Hematopoietic multipotent progenitor cell treated with erythropoietin and hydrocortisone succinate and interleukin-3 and kit ligand, for 15 days (in vitro differentiated cells): ENCODE measurements at places on chromosomes 2 and 18.

DNA sequence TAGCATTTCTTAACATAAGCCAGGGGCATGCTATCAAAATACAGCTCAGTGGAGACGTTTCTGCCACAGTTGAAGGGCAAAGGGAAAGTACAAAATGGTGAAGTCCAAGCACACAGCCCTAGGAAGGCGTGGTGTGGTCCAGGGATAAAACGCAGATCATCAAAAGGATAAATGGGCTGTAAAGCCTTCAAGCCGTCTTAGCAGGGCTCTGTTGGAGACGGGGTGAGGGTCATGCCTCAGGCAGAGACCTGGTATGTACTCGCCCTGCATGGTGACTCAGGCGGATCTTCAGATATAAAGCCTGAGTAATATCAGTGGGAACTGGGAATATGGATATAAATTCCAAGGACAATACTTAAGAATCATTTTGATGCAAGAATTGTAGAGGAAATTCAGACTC is 61.2 kb downstream of the NGEF start:
- DNase-seq, result no peak

DNA sequence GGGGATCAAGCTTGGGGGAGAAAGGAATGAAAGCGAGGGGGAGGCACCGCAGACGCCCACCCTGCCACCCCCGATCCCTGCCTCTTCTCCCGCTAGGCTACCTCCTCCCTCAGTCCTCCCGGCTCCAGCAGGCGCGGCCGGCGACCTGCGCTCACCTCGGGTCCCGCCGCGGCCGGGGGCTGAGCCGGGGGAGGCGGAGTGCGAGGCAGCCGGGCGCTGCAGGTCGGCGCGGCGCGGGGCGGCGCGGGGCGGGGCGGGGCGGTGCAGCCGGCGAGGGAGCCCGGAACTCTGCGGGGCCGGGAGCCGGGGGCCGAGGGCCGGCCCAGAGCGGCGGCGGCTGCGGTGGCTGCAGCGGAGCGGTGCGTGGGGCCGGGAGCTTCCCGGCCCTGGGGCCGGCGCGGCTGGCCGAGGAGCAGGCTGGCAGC is 477 bp downstream of the ACVR1 start:
- DNase-seq, result no peak

DNA sequence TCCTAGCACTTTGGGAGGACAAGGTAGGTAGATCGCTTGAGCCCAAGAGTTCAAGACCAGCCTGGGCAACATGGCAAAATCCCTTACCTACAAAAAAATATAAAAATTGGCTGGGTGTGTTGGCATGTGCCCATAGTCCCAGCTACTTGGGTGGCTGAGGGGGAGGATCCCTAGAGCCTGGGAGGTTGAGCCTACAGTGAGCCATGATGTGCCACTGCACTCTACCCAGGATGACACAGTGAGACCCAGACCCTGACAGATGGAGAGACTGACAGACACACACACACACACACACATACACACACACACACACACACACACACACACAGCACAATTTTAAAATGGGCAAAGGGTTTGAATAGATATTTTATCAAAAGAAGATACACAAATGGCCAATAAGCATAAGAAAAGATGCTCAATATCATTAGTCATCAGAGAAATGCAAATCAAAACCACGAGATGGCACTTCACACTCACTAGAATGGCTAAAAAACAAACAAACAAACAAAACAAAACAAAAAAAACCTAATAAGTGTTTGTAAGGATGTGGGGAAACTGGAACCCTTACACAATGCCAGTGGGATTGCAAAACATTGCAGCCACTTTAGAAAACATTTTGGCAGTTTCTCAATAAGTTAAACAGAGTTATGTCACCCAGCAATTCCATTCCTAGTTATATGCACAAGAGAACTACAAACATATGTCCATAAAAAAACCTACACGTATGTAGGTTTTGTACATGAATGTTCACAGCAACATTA is 42.3 kb downstream of the BAZ2B start:
- no peak for DNase-seq

DNA sequence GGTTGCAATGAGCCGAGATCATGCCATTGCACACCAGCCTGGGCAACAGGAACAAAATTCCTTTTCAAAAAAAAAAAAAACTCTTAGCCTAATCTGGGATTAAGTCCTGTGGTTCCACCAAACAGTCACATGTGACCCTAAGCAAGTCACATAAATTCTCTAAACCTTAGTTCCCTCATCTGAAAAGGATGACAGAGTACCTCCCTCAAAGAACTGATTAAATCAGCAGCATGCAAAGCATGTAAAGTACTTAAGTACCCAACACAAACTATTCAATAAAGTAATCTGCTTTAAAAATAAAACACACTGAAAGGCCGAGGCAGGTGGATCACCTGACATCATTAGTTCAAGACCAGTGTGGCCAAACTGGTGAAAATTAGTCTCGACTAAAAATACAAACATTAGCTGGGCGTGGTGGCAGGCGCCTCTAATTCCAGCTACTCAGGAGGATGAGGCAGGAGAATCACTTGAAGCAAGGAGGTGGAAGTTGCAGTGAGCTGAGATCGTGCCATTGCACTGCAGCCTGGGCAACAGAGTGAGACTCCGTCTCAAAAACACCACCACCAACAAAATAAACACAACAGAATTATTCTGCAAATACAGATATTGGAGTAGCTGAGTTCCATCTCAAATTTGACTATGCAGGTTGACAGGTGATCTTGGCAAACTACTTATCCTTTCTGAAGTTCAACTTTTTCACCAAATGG is 7.0 kb downstream of the USP34 start:
- DNase-seq, result no peak

DNA sequence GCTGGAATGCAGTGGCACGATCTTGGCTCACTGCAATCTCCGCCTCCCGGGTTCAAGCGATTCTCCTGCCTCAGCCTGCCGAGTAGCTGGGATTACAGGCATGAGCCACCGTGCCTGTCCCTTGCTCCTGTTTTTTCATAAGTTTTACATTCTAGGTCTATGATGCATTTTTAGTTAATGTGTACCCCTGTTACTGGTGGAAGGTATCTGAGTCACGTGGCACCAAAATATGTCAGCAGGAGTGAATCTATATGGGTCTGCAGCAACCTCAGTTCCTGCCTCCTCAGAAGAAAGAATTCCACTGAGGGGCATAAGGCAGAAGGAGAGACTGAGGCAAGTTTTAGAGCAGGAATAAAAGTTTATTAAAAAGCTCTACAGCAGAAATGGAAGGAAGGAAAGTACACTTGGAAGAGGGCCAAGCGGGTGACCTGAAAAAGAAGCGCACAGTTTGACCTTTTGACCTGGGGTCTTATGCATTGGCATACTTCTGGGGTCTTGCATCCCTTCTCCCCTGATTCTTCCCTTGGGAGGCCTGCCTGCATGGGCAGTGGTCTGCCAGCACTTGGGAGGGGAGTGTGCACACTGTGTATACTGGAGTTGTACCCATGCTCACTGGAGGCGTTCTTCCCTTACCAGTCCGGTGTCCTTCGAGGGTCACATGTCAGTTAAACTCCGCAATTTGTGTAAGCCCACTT is 1.1 kb upstream of the MFSD2B start:
- DNase-seq, result peak; percentile 26
